ENCODE measurements at places on chromosomes 7 and 10.

GRCh38 chr10:116198676-116199035, 74.3 kb downstream of the GFRA1 start:
- DNase-seq: no peak

- no peak for DNase-seq
Observed at GRCh38 chr10:18880530-18880929, 168.1 kb upstream of the MALRD1 start.

DNA sequence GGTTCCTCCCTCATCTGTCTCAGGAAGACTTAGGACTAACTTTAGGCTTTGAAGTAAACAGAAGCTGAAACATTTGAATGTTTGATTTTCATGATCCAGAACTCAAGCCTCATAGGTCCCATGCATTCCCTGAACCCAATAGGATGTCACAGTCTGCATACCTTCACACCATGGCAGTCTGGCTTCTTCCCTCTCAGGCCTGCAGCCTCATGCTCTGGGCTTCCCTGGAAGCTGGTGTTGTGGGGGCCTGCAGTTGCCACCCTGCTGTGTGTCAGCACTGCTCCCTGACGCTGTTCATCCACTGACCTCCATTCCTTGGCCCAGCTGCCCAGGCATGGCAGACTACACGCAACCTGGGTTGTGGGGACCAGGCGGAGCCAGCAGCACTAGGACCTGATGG, 267.5 kb upstream of the KAT6B start:
- DNase-seq: no peak

DNA sequence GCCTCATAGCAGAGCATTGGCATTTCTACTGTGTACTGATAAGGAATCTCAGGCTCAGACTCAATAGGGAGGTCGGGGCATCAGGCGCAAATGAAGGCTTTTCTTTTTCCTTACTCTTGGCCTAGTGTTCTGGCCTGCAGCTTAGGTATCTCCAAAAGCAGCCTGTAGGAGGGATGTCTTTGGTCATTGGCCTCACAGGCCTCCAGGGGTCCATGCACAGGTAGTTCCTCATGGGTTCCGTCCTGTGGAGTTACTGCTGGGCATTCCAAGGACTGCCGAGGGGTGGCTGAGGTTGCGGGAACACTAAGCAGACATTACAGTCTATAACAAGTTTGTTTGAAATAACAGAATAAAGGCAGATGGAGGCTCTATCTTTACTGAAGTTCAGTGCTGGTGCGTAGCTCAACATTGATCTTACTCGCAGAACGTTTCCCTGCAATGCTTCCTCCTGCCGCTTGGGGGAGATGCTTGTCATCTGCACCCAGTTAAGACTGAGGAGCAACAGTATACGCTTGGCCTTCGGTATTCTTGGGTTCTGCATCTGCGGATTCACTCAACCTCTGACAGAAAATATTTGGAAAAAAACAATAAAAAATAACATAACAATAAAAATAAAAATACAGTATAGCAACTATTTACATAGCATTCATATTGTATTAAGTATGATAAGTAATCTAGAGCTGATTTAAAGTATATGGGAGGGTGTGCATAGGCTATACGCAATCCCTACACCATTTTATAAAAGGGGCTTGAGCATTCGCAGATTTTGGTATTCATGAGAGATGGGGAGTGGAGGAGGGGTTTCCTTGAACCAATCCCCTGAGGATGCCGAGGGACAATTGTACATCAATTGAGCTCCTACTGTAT, 58.9 kb downstream of the SH2D4B start:
- DNase-seq: no peak

- DNase-seq: no peak
Observed at GRCh38 chr7:105011831-105012502, 2.0 kb upstream of the KMT2E start.

- peak; percentile 98 for DNase-seq
Observed at GRCh38 chr10:20839141-20839540, 58.0 kb downstream of the NEBL start.

DNA sequence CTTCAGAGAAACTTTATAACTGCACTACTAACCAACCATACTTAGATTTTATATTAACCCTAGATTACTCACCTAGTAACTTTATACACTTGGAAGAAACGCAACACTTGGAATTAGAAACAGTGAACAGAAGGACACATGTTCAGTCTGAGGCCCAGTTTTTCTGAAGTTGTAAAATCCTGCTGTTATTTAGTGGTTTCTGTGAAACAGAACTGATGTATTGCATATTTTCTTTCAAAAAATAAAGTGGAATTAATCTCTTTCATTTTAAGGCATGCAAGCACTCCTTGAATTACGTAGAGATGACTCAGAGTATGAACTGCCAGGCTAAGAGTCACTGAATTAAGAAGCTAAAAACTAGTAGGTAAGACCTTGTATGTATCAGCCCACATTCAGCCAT, 215.8 kb downstream of the SKAP2 start:
- DNase-seq: no peak

GRCh38 chr7:112143582-112143981, 62.6 kb downstream of the DOCK4 start:
- no peak for DNase-seq

- no peak for DNase-seq
Observed at GRCh38 chr7:106552645-106553445, 108.1 kb downstream of the CCDC71L start.

Data from T1000 (cell line).